Activated CD8-positive, alpha-beta memory T cell treated with anti-CD3 and anti-CD28 coated beads for 1 hour (primary cell): ENCODE measurements at places on chromosomes 4 and X.

DNA sequence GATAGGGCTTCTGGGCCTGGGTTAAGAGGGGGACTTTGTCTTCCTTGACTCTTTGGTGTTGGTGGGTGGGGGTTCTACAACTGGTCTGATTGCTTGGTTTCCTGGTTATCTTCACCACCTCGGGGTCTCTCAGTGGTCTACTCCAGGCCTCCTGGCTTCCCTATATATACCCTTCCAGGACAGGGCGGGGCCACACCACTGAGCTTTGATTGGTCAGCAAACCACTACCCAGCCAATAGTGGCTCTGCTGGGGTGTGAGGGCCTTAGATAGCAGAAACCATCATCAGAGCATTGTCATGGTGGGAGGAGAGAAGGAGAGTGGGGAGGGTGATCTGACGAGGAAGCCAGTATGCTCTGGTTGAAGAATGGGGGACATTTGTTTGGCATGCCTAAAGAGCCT, 14.4 kb upstream of the MAGEA1 start:
- no peak for DNase-seq

- DNase-seq = no peak
These were observed 17.8 kb upstream of the TBC1D19 start for GRCh38 chr4:26566133-26566532.

DNA sequence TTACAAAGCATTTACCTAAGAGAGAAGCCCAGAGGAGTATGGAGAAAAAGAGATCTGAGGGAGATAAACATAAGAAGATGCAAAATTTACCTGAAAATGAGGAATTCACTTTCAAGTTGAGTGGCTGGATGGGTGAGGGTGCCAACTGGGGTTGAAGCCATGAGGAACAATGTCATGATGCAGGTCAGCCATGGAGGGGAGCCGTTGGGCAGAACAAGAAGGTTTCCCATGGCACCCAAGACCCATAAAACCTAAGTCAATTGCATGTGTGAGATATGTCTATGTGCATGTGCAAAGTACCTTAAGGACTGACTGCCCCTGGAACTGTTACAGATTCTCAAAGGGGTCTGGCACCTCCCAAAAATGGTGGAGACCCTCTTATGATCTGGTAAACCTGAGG, 46.6 kb upstream of the PRRG1 start:
- no peak for DNase-seq

DNA sequence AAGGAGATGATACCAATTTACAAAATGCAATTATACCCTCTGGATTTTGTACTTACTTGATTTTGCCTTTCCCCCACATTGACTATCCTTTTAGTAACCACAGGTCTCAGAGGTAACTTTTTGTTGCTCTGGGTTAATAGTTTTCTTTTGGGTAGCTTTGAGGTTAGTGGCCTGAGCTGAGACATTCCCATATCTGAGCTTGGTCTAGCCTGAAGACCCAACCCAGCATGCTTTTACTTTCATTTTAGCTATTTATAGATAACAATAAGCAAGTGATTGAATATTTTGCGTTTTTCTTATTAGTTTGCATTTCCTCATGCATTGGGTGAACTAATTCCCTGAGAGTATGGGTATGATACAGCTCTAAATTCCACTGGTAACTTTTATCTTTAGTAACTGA, 11.8 kb downstream of the HTN1 start:
- no peak for DNase-seq

DNA sequence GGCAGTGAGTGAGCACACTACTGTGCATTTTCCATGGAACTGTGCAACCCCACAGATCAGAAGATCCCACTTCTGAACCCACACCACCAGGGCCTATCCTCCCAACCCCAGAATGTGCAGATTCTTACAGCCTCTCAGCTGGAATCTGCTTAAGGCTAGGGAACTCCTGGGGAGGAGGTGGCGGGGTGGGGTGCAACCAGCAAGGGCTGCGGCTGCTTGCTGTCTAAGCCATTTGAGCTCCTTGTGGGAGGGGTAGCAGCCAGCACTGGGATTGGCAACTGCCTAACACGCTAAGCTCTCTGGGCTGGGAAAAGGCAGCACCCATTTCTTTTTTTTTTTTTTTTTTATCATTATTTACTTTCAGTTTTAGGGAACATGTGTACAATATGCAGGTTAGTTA, 353.3 kb downstream of the RAB28 start:
- DNase-seq = no peak

DNA sequence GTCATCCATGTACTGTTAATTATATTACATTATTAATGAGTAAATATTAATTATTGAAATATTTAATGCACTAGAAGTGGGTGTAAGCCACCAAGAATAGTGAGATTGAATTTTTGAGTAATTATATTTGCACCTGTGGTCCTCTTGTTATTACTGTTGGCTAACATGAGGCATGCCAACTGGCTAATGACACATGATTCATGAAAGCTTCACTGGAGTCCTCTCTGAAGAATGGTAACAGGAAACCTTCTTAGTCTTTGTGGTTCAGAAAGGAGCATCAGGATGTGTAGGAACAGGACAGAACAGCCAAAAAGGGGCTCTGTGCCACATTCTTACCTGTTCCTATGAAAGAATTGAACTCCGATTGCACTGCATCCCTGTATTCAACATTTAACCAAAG, 65.2 kb downstream of the SLC4A4 start:
- no peak for DNase-seq

DNA sequence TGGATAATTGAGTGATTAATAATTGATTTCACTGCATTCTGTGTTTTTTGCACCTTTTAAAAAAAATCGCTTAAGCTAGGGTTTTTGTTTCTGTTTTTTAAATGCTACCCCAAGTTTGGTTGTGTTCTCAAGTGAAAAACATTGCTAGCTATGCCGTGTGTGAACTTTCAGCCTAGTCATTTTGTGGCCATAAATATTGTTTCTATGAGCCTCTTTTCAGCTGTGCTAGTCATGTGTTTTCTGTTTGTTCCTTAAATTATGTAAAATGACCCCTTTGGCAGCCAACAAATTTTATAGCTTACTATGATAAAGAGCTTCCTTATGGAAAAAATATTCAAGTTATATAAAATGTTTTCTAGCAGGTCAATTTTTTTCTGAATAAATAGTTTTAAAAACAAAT, 59.1 kb downstream of the GALNT7 start:
- DNase-seq = no peak

GRCh38 chr4:41060352-41061334, 153.7 kb downstream of the APBB2 start:
- DNase-seq = no peak

- DNase-seq = no peak
These were observed 70.9 kb upstream of the FBXW7 start for GRCh38 chr4:152606753-152607152.

GRCh38 chr4:8025668-8026067, 86.0 kb upstream of the AFAP1 start:
- DNase-seq = no peak

GRCh38 chr4:123892368-123892976, 495.9 kb downstream of the SPRY1 start:
- no peak for DNase-seq

DNA sequence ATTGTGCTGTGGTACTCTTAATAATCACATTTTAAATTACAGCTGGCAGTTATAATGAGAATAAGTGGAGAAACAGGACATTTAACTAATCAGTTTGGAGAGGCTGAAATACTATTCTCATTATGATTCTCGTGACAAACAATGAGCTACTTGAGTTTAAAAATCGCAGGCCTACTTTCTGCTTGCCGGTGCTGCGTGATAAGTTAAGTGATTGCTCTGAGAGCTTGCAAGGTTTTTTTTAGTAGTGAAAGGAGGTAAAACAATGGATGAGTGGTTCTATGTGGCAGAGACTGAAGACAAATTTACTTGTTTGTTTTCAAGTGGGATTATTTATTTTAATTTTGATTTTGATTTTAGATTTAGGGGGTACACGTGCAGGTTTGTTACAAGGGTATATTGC, 114.0 kb downstream of the RAPGEF2 start:
- DNase-seq = no peak

- DNase-seq = no peak
These were observed 51.4 kb upstream of the SOD3 start for GRCh38 chr4:24743927-24744326.

GRCh38 chr4:140672416-140672815, 83.8 kb downstream of the TBC1D9 start:
- no peak for DNase-seq

- no peak for DNase-seq
These were observed 21.8 kb downstream of the RNF212 start for GRCh38 chr4:1091561-1091995.

GRCh38 chrX:119411959-119412358, 12.8 kb downstream of the SLC25A43 start:
- no peak for DNase-seq

GRCh38 chrX:115023139-115023538, 5.7 kb upstream of the IL13RA2 start:
- DNase-seq = no peak
